SHP77 (cell line): ENCODE measurements at places on chromosomes 16 and 17.

DNA sequence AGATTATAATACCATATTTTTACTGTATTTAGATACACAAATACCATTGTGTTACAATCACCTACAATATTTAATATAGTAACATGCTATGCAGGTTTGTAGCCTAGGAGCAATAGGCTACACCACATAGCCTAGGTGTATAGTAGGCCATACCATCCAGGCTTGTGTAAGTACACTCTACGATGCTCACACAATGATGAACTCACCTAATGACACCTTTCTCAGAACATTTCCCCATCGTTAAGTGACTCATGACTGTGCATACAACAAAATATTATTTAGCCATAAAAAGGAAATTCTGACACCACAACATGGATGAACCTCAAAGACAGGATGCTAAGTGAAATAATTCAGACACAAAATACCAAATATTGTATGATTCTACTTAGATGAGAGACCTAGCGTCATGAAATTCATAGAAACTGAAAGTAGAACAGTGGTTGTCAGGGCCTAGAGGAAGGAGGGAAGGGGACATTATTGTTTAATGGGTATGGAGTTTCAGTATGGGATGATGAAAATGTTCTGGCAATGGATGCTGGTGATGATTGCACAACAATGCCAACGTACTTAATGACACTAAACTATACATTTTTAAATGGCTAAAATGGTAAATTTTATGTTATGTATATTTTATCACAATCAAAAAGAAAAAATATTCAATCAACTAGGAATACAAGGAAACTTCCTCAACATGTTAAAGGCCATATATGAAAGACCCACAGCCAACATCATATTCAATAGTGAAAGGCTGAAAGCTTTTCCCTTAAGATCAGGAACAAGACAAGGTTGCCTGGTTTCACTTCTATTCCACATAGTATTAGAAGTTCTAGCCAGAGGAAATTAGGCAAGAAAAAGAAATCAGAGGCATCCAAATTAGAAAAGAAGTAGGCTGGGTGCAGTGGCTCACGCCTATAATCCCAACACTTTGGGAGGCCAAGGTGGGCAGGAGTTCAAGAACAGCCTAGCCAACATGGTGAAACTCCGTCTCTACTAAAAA lies 5.9 kb upstream of the C16orf87 start:
- no peak for DNase-seq

GRCh38 chr17:76049239-76049638 lies 22.1 kb upstream of the EVPL start:
- DNase-seq = no peak

- DNase-seq = no peak
Observed at GRCh38 chr16:29303520-29303919, 103.0 kb downstream of the NPIPB11 start.

- no peak for DNase-seq
Observed at GRCh38 chr16:11250091-11250785, 5.8 kb downstream of the SOCS1 start.

DNA sequence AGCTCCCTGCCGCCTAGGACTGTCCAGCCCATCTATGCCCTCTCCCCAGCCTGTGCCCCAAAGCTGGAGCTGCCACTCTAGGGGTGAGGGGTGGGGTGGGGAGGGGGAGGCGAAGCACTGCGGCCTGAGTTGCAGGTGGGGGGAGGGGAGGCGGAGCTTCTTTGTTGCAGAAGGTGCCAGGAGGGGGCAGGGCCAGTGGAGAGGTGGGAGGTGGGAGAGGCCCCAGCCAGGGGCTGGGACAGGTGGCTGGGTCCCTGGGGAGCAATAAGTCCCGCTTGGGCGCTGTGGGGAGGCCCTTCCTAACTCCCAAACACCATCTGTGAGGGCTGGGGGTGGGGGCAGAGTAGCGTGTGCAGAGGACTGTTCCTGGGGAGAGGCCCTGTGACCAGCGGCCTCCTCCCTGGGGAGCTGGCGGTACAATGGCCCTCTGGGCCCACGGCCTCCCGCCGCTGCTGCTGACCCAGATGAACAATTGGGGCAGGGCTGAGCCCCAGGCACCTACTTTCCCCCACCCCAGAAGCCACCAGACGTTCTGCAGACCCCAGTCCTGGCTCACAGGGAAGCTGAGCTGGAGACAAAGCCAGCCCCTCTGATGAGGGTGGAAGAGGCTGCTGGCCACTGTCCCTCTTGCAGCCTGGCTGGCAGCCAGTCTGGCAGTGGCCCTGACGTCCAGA lies 2.2 kb upstream of the NTN3 start:
- DNase-seq = no peak

DNA sequence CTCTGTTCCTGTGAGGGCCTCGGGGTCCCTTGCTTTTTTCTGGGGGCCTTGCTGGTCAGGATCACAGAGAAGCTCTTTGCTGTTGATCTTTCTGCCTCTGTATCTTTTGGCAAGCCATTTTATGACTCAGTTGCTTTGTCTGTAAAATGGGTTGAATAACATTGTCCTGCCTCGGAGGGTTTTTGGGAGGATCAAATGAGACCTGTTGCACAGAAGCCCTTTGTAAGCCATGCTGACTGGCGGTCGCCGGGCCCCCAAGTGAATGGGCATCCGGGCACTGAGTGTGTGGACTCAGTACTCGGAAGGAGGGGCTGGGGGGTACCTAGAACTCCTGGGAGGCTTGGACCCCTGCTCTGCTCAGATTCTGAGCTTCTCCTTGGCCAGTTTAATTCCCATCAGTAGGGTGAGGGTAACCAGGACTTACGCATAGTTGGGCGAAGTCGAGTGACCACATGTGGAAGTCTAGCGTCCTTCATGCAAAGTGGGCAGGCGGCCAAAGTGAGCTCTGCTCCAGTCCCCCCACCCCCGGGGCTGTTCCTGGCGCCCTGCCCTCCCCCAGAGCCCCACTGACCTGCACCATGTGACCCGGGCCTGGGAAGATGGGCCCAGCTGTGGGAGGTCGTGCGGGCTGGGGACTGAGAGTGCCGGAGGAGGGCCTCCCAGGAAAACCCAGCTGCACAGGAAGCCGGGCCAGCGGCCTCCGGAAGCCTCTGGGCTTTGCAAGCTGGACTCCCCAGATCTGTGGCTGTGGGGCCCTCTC lies 284.0 kb downstream of the SEC14L1 start:
- DNase-seq = no peak
